ENCODE measurements at places on chromosomes 13 and 19. TPM values are rescaled to one million over a fixed set of nuclear protein-coding genes. Genes with fewer than 3 reads are reported as not detected.

- DNase-seq: no peak
Observed at GRCh38 chr13:106314417-106314816, 221.0 kb downstream of the EFNB2 start.

DNA sequence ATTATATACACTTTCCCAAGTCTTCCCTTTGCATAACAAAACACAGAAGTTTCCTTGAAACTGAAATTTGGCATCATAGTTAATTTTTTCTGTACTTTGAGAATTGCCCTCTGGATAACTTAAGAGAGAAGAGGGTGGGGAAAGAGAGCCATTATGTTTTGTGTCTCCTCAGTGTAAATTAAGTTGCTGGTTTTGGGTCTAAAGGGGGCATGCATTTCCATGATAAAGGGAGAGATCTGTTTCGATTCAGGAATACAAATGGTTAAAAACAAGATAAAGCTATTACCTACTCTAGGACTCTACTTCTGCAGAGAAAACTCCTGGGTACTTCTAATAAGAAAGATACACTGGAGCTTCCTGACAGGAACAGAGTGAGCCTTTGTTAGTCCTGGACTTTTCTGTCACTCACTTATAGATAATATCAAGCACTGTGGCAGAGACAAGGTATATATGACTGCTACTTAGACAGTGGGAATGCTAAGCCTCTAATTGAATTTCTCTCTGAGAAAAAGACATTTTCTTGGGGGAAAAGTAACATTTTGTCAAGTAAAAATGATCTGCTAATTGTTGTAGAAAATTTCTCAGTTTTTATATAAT is 142.8 kb upstream of the PCDH9 start:
- no peak for DNase-seq

DNA sequence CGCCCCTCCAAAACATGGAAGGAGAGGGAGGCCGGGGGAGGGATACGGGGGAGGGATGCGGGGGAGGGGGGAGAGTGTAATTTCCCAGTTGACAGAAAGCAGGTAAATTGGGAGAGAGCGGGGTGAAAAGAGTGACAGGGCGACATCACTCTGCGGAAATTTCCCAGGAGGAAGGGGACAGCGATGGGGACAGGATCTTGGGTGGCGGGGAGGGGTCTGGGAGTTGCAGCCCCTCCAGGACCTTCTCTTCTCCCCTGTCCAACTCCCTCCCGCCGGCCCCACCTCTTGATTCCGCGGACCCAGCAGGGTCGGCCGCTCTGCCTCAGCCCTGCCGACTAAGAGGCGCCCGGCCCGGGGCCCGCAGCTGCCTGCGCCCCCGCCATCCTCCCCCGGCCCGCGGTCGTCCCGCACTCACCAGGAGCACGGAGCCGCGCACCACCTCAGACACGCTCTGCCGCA is 108.0 kb upstream of the DOCK9 start:
- DNase-seq: no peak

Gene BABAM1
- total RNA-seq: 237 TPM

- peak; percentile 49 for DNase-seq
Observed at GRCh38 chr13:35483761-35484160, 7.3 kb upstream of the MAB21L1 start.

DNA sequence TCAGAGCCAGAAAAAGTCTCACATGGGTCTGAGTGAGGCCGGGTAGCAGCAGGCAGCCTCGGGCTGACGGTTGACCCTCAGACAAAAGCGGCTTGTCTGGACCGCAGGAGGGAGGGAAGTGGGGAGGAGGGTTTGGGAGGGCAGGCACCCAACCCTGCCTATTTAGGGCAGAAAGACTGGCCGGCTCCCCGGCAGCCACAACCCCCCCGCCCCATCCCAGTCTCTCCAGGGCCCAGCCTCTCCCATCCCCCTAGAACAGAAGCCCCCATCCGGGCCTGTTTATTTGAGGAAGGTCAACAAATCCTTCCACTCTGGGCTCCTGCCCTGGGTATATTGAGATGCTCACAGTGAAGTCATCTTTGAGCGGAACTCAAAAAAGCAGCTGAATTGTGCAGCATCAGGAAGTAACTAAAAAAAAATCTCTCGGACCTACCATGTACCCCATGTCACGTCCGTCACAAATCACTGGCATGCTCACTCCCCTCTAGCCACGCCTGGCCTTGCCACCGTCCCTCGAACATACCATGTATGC is 6.3 kb downstream of the DACT3 start:
- DNase-seq: peak; percentile 31

DNA sequence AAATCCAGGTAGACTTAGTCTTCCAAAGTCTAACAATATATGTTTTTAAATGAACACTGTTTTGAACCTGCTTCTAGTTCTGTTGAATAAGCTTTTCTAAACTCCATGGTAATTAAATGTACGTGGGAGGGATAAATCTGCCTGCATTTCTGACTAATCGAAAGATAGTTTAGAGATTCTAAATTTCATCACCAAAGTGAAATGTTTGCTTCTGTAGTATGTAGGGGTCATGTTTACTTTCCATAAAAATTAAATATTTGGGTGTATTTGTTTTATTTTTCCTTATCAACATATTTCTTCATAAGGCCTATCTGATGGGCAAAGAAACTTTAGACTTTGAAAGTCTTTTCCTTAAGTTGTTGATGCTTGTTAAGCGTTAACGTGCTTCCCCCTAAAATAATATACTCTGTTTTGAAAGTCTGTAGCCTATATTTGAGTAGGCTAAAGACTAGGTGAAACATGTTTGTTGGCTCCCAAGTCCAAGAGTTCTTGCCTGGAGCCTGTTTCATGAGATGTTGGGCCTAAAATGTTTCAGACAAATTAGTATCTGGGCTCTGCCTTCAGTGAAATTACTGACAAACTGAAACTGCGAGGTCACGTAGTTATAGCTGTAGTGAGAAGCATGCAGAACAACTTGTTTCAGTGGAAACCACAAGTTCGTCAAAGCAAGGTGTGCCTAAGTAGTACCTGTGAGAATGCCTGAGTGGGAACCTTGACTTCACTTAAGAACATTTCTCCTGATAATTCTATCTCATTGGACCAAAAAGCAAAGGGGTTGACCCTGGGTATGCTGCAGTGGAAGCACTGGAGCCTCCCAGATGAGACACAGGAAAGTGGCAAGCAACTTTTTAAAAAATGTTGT is 126.2 kb downstream of the LMO7 start:
- no peak for DNase-seq

- no peak for DNase-seq
Observed at GRCh38 chr13:35808846-35809245, 322.3 kb downstream of the DCLK1 start.

- DNase-seq: no peak
Observed at GRCh38 chr13:80618781-80619180, 277.9 kb upstream of the SPRY2 start.

DNA sequence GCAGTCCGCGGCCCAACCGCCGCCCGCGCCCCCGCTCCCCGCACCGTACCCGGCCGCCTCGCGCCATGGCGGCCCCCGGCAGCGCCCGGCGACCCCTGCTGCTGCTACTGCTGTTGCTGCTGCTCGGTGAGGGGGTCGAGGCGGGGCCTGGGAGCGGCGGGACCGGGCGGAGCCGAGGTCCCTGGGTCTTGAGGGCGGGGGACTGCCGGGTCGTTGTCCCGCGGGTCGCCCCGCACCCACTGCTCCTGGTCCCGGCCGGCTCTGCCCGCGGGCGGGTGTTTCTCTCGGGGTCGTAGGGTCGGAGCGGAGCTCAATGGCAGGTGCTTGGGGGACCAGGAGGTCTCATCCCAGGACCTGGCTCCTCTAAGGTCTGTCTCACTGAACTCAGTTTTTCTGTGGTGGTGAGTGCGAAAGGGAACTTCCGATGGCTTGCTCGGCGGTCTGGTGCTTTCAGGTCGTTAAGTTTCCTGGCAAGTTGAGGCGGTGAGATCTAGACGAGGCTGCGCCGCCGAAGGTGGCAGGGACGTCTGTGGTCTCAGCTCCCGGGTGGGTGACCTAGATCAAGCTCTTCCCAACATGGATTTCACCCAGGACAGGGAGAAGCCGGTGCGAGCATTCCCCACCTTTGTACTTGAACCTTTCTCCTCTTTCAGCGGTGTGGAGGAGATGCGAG is 467 bp downstream of the LAMP1 start:
- DNase-seq: peak; percentile 13

GRCh38 chr13:51311957-51312520 is 27.5 kb upstream of the SERPINE3 start:
- no peak for DNase-seq
